ENCODE measurements at places on chromosomes 12 and 14. TPM values are rescaled to one million over a fixed set of nuclear protein-coding genes. Genes with fewer than 3 reads are reported as not detected.

DNA sequence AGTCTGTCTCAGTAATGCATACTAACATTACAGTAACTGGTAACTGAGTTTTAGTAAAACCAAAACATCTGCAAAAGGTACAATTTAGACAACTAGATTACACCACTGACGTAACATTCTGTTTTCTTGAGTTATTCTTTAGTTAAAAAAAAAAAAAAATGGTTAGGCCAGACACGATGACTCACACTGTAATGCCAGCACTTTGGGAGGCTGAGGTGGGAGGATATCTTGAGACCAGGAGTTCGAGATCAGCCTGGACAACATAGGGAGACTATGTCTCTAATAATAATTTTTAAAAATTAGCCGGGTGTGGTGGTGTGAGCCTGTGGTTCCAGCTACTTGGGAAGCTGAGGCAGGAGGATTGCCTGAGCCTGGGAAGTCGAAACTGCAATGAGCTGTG is 34.1 kb downstream of the AP5M1 start:
- DNase-seq = no peak

DNA sequence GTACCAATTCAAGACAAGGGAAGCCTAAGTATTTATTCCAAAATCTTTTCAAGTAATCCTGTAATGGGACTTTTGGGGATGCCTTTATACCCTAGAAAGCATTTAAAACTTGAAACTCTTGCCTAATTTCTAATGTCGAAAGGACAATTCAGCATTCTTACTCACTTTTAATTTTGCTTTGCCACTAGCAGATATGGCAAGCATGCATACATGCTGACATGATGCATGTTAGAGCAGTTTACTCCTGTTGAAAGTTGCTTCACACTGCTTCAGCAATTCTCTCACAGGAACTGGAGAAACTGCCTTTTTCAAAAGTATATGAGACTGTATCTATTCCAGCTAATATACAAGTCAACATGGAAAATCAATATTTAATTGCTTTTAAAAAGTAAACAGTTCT is 79.9 kb downstream of the TAOK3 start:
- no peak for DNase-seq

SERPINA10 gene
- not detected for total RNA-seq

DNA sequence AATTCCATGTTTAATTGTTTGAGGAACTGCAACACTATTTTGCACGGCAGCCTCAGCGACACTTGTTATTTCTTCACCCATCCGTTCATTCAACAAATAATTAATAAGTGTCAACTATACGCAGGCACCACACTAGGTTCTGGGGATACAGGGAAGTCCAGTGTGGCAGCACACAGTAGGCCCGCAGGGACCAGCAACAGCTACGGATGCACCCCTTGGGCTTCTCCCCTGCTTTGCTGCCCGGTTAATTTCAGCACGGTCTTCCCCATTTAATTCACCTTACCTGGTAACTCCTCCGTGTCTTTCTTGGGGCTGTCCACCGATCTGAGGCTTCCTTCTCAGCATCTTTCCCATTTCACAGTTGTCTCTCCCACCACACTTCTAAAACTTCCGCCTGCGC is 48.3 kb downstream of the ZFP36L1 start:
- no peak for DNase-seq

DNA sequence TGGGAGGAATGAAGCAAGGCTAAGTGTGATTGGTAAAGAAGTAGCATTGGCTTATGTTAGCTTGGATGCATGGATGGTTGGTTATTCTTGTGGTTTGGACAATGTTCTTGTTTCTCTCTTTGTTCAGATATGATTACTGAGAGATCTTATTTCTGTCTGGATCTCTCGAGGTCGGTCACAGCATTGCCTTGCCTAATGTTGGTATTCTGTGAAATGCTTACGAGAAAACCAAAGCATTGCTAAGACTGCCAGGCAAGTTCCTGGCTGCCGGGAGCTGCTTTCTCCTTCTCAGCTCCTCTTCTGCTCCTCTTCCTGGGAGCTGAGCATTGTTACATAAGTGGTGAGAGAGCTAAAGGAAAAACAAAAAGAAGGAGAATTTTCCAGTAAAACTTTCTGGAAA is 7.4 kb upstream of the RND1 start:
- DNase-seq = no peak

GRCh38 chr14:84456946-84457345 is 1073.0 kb upstream of the FLRT2 start:
- DNase-seq = no peak

IL31 gene
- not detected for total RNA-seq

- DNase-seq = no peak
Measured at GRCh38 chr14:86989285-86989684, 1003.7 kb downstream of the GALC start.

- no peak for DNase-seq
Measured at GRCh38 chr12:129075460-129076208, 222.4 kb downstream of the GLT1D1 start.

DNA sequence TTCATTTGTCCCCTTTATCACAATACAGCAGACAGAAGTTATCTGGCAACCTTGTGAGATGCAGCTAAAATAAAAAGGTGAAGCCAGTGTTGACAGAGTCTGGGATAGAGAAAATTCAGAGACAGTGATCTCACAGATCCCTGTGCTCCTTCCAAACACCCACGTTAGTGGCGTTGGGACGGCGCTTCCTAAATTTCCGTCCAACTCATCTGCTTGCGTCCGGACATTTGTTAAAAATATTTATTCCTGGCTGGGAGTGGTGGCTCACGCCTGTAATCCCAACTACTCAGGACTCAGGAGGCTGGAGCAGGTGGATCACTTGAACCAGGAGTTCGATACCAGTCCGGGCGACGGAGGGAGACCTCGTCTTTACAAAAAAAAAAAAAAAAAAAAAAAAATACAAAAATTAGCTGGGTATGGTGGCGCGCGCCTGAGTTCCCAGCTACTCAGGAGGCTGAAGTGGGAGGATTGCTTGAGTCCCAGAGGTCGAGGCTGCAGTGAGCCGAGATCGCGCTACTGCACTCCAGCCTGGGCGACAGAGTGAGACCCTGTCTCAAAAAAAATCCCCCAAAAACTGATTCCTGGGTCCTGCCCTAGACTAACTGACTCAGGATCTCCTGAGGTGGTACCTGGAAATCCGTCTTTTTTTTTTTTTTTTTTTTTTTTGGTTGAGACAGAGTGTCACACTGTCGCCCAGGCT is 708 bp upstream of the TCTN1 start:
- no peak for DNase-seq

RNF212B gene
- not detected for total RNA-seq

FGF23 gene
- total RNA-seq = 0.11 TPM

ADAM20 gene
- 0.35 TPM for total RNA-seq

DNA sequence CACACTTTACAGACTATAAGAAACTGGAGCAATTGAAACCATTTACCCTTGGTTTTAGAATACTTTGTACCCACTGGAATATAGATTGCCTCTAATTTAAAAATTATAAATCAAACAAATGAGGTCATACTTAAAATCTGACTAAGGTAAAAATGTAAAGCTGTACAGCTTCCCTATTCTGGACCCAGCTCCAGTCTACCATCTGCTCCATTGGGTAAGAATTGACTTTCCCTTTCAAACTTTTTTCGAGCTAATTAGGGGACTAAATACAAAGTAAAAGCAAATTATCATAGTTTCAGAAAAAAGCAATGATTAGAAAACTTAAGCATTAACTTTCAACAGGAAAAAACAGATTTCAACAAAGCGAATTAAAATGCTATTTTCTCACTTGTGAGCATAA is 4.3 kb downstream of the KRR1 start:
- no peak for DNase-seq

DNA sequence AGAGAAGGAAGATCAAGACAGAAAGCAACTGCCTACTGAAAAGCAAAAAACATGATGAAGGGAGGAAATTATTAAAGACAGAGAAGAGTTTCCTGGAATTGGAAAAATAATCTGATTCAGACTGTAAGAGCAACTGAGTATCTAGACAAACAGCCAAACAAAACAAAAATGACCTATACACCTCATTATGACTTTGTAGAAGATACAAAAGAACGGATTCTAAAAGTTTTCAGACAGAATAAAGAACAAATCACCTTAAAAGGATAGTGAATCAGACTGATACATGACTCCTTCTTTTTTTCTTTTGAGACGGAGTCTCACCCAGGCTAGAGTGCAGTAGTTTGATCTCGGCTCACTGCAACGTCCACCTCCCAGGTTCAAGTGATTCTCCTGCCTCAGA is 10.4 kb downstream of the OSBPL8 start:
- no peak for DNase-seq

- peak; percentile 72 for DNase-seq
Measured at GRCh38 chr14:22484632-22485031, 104.4 kb downstream of the DAD1 start.

DNA sequence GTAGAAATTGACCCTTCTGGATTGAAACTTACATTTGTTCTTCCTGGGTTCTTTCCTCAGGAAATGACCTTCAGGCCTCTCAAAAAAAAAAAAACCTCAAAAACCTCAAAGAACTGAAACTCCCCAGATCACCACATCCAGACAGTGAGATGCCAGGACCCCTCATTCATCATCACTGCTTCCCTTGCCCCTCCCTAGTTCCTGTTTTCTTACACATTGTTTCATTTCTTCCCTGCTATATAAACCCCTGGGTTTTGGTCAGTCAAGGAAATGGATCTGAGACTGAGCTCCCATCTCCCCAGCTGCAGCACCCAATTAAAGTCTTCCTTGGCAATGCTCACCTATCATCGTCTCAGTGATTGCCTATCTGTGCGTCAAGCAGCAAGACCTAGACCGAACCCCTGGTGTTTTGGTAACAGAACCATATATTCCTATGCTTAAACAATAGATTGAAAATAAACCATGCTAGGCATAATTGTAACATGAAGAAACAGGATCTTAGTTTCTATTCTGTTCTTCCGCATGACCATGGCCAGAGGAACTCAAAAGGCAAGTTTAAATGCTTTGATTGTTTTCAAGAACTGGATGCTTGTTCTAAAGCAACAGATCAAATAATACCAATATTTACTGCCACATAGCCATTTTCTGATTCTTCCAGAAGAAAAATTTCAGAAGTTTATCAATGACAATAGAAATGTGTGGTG is 108.0 kb upstream of the MAX start:
- no peak for DNase-seq

DDX55 gene
- 4.4 TPM for total RNA-seq

DNA sequence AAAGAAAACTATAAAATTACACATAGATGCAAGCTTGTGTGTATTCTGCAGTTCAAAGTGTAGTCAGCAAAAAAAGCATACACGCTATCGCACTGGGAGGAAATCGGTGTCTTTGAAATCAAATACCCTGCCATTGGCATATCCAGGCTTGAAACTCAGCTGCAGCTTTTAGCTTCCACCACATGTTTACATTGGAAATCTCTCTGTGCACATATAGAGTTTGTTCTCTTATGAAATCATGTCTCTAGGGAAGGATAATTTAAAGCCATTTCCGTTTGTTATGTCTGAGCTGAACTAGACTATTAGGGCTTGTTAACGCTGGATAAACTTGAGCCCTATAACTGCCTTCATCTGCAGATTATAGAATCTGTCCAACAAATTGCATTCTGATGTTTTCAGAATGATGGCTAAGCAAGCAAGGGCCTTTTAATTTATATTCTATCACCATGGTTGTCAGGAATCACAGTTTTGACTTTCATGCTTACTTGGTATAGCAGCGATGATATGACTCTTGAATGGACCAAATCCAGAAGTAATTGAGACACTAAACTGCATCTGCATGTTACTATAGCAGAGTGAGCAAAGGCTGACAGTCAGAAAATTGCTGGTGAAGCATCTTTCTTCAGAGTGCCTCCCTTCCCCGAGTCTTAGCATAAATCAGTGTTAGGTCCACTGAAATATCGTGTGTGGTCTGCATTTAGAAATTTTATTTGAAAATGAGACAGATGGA is 442.8 kb downstream of the ZFP36L1 start:
- no peak for DNase-seq

- DNase-seq = no peak
Measured at GRCh38 chr12:68349220-68349621, 17.1 kb upstream of the MDM1 start.

DNA sequence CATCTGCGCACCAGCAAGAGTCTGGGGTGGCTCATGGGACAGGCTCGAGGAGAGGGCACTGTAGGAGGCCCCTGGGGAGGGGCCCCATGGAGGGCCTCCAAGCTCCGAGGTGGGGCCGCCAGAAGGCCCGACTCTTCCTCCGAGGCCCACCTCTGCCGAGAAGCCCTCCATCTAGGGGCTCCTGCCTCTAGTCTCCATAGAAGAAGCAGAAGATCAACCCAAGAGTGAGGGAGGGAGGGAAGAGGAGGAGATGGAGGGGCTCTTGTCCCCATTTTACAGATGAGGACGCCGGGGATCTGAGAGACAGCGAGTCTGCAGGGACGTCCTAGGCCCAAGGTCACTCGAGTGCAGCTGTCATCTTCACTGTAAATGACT is 41.2 kb downstream of the DIO3 start:
- DNase-seq = no peak

DNA sequence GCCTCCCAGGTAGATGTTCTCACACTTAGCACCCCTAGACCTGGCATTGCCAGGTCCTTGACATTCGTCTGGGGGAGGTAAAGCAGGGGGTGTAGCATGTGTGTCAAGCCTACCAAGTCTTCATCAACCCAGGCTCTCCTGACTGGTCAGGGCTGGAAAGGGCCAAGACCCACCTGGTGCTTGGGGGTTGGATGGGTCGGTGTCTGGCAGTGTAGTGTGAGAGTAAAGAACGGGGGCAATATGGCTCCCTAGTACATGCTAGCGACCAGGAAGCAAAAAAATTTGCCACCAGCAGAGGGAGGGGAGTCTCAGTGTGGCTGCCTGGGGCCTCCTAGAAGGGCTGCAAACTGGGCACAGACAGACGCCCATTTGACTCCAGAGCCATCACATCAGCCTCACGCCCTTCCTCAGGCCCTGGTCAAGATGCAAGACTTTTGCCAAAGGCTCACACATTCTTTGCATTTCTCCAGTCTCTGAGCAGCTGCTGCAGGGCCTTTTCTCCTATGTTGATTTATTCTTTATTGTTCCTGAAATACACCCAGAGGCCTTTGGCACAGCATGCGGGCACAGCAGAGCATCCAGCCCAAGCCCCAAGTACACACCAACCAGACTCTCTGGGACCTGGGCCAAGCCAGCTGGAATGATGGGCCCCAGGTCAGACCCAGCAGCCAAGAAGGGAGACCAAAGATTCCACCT is 38.3 kb upstream of the PNMA1 start:
- peak; percentile 77 for DNase-seq

GRCh38 chr12:89525305-89525823 is 483 bp downstream of the POC1B start:
- DNase-seq = peak; percentile 44

DNA sequence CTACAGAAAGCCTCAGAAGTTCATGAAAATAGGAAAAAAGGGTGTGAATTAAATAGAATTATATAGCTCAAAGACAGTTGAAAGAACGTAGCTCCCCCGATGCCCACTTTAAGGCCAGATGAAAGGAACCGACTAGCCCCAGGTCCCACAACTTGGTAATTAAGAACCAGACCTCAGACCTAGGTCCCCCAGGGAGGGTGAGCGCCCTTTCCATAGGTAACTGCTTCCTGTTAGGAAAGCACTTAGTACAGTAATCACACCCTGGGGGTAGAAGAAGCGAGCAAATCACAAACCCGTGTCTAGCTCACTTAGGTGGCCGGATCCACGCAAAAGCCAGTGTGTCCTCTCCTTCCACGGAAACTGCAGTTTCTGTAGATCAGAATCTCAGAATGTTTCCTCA is 77.1 kb downstream of the PLXNC1 start:
- DNase-seq = no peak

SPRYD4 gene
- total RNA-seq = 4.0 TPM
